ENCODE measurements at places on chromosomes 1 and 21.

- no peak for DNase-seq
Measured at GRCh38 chr1:245084551-245084950, 70.2 kb upstream of the KIF26B start.

- DNase-seq = no peak
Measured at GRCh38 chr1:35097224-35097623, 18.0 kb downstream of the ZMYM1 start.

GRCh38 chr1:230243583-230244353 lies 176.7 kb downstream of the GALNT2 start:
- peak; percentile 74 for DNase-seq

- no peak for DNase-seq
Measured at GRCh38 chr1:66450043-66450514, 83.9 kb upstream of the SGIP1 start.

GRCh38 chr21:33872881-33873515 lies 42.6 kb downstream of the ATP5PO start:
- no peak for DNase-seq

GRCh38 chr1:187110351-187110750 lies 281.6 kb downstream of the PLA2G4A start:
- DNase-seq = no peak

DNA sequence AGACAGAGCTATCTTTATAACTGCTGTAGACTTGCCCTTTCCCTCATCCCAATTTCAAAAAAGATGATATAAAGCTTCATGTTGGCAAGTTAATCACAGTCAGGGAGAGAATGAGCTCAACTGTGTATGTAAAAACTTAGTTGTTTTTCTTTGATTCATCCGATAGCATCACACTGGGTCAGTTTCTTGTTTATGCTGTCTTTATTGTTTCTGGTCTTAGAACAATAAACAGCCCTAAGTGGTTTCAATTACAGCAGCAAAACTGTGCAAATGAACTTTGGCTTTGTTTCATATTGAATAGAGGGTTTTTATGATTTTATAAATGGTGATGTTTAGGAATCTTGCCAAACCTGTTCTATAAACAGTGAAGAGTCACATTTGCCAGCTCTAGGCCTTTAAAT lies 423.8 kb upstream of the CXADR start:
- DNase-seq = no peak

DNA sequence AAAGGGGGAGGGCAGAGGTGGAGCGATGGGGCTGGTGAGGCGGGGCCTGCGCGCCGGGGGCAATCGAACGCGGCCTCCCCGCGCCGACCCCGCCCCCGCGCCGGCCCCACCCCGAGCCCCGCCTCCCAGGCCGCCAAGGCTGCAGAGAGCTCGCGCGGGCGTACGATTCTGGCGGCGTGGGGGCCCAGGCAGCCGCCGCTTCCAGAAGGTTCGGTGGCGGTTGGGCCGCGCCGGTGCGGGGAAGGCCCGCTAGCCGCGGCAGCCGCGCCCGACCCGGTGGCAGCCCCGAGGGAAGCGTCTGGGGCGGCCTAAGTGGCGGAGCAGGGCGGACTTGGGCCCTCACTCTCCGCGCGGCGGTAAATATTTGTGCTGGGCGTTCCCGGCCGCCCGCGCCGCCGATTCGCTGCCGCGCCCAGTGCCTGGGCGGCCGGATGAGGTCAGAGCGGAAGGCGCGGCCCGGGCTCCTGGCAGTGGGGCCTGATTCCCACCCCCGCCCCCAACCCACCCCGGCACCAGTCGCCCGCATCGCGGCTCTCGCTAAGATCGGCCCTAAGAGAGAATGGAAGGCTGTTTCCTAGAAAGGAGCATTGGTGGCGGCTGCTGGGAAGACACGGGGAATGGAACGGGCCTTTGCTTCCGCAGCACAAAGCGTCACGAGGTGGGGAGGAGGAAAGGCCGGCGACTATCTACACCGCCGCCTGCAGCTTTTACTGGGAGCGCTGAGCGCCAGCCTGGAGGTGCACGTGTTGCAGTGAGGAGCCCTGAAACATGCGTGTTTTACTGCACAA lies at the start of gene ACOT7:
TSS of gene ACOT7 (minus strand) at position 368 of the 788 bp plus-strand sequence. CDS start 368 bp downstream, outside the sequence.
- peak; percentile 95 for DNase-seq

All from foreskin fibroblast (primary cell).